ENCODE measurements at places on chromosomes 7 and 10.

DNA sequence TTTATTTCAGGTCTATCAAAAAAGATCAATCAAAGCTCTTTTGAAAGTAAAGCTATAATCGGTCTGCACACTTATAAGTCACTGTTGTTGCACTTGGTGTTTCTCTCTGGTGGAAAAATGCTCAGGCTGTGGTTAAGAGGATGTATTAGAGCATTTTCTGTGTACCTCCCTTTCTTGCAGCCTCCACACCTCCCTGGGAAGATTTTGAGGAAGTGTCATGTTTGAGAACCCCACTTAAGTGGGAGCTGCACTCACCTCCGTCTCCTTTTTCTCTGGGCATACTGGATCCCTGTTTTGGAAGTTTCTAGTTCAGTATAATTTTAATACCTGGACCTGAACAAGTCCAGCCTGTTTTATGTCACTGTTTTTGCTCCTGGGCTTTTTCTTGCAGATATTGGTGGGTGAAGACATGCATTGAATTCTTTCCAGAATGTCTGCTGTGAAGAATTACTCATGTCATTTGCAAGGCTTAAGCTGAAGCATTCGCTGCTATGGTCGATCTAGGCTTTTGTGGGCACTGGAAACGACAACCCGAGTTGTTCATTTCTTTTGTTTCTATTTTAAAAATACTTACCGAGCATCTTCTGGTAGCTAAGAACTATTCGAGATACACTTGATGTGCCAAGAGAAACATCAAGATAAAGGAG lies 36.6 kb downstream of the TCF7L2 start:
- no peak for DNase-seq

DNA sequence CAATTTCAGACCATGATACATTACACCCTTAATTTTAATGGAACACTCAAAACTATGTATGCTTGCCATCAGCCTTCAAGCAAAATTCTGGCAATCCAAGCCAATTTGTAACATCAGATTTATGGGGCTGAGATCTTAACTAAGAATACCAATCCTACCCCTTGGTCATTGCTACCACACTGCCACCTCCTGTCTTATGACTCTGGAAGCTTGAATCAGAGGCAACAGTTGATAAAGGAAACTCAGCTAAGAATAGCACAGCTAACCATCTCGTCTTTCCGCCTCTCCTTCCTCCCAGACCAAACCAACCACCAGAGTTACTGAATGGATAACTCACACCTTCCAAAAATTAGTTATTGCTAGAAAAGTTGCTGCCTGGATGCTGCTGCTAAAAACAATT lies 7.4 kb downstream of the IGF2BP3 start:
- no peak for DNase-seq

DNA sequence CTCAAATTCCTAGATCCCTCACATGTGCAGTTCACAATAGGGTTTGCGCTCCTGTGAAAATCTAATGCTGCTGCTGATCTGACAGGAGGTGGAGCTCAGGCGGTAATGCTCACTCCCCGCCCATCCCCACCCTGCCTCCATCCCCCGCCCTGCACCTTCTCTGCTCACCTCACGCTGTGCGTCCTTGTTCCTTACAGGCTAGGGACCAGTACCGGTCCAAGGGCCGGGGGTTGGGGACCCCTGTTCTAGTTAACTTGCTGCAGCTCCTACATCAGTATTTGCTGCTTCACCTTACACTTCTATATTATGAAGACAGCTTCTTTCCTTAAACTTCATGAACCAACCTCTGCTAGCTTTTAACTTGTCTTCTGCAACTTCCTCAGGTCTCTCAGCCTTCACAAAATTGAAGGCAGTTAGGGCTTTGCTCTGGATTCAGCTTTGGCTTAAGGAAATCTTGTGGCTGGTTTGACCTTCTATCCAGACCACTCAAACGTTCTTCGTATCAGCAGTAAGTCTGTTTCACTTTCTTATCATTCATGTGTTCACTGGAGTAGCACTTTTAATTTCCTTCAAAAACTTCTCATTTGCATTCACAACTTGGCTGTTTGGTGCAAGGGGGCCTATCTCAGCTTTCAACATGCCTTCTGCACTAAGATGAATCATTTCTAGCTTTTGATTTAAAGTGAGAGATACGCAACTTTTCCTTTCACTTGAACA lies 1.7 kb upstream of the TNKS2 start:
- no peak for DNase-seq

GRCh38 chr10:101903827-101904550 lies 60.4 kb upstream of the KCNIP2 start:
- DNase-seq = peak; percentile 54

DNA sequence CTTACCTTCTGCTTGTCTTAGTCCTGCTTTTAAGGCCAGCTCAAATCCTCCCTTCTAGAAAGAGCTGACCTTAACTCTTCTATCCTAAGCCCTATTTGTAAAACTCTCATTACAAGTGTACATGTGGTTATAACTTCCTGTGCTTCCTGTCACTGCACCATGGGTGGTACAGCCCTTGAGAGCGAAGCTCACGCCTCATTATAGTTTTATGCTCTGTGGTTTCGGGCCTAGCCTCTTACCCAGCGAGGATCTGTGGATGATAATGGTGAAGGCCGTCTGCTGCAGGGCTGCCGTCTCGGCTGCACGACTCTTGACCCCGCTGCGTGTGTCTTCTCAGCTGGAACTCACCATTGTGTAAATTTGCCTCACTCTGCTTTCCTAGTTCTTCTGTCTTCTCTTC lies 74.6 kb downstream of the CUL1 start:
- peak; percentile 16 for DNase-seq

DNA sequence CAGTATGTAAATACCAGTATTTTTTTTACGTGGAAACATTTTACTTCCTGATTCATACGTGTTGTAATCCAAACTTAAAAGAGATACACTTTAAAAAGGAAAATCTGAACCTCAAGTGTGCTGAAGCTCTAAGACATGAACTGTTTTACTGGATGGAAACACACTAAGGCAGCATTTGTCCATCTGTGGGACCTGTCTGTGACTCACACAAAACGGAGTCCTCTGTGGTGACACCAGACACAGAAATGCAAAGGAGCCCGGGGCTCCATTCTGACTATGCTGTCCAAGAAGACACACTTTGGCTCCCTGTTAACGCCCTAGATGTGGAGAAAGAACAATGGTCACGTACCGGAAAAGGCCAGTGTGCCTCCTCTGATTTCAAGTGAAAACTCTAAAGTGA lies 23.9 kb downstream of the RNF133 start:
- DNase-seq = no peak

DNA sequence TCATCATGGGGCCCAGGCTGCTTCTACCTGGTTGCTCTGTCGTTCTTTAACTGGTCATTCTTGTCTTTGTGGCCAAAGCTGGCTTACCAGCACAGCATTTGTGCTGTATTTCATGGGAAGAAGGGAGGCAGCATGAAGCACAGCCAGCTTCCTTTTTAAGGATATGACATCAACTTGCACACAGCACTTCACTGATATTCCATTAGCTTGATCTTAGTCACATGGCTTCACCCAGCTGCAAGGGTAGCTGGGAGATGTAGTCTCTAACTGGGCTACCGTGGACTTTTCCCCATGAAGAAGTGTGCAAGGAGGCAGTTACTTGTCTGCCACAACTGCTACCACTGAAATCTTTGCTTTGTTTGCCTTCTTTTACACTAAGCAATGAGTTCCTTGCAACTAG lies 525.2 kb downstream of the LRMDA start:
- DNase-seq = no peak

DNA sequence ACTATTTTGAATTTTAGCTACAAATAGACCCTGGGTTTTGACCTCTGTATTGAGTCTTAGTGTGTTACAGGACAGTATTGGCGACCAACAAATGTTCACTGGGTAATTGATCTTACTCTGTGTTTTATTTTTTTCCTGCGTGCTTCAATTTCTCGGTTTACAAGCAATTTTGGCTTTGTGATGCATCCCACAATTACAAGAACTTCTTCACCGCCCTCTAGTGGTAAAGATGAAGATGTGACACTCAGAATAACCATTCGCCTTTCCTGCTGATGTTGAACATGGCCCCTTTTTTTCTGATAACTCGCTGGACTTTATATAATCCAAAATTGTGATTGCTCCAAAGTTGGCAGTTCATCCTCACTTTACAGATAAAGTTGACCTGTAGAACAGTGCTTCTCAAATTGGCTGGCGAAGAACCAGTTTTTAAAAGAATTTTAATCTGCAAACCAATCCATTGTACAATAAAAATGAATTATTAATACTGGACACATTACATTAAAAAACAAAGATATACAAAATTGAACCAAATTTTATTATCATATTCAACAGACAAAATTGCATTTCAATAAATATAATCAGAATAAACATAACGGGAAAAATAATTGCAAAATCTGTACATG lies 20.2 kb upstream of the SMC3 start:
- DNase-seq = no peak

GRCh38 chr7:37927773-37928444 lies 7.5 kb downstream of the EPDR1 start:
- no peak for DNase-seq

DNA sequence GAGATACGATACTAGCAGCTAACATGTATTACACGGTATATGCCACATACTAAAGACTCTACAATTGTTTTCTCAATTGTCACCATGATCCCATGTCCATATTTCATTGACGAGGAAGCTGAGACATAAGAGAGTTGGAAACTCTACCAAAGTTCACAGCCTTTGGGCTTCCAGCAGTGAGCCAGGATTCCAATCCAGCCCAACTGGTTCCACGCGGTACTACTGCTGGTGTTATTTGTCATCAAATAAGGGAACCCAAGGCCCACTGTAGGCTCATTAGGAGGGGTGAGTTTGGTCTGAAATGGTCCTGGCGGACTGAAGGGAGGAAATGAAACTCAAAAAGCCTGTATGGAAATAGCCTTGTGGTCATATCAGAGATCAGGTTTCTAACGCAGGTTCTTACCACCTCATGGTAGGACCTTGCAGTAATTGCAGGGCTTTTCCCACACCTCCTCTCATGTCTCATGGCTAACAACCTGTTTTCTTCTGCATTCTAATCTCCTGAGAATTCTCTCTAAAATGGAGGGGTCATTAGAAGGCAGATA lies 814.6 kb downstream of the LRMDA start:
- DNase-seq = no peak

DNA sequence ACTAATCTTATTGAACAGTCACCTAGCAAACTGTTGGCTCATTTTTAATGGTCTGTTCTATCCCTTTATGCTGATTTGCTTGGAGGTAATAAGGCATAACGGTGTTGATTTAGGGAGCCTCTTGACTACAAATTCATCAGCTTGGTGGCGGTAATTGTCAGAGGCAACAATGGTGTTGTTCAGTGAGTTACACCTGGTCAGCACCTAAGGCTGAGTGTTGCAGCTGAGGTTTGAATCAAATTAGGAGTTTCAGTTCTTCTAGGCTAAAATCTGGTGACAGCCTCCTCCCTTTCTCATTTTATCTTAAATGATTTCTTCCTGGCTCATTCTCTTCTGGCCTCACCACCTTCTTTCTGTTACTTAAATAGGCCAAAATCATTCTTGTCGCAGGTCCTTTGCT lies 42.3 kb upstream of the SP8 start:
- no peak for DNase-seq

GRCh38 chr7:51240868-51241267 lies 75.7 kb downstream of the COBL start:
- no peak for DNase-seq

Data from GM19239 (cell line).